ENCODE measurements at places on chromosomes 13 and 19.

DNA sequence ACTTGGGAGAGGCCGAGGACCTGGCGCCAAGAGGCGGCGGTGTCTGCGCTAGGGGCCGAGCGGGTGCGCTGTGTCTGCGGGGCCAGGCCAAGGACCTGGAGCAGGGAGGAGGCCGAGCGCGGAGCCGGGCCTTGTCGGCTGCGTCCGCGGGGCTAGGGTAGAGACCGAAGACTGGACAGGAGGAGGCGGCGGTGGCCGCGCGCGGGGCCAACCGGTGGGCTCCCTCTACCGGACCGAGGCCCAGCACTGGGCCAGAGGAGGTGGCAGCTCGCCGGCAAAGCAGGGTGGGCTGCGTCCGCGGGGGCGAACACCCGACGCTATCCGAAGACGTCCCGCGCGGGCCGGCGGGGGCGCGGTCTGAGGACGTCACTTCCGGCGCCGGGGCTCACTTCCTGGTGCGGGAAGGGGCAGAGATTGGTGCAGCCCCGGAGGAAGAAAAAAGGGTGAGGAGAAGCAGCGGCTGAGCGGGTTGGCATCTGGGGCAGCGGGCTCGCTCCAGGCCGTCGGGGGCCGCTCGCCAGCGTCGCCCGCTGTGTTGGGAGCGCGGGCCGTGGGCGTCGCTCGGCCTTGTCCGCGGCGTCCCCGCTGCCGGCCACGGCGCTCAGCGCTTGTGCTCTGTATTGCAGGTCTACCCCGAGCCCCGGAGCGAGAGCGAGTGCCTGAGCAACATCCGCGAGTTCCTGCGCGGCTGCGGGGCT lies 38.3 kb downstream of the ARHGEF7 start:
- DNase-seq, result peak; percentile 84

DNA sequence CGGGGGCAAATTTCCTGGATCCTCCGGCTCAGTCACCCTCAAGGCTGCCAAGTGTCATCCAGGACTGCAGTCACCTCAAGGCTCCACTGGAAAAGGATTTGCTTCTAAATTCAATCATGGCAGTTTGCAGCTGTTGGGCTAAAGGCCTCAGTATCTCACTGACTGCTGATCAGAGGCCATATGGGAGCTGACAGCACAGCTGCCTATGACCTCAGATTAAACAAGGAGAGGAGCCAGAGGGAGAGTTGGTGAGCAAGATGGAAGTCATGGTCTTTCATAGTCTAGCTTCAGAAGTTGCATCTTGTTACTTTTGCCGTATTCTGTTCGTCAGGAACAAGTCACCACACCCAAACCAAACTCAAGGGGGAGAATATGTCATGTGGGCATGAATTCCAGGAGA lies 849.7 kb downstream of the UQCRFS1 start:
- DNase-seq, result no peak

- DNase-seq, result no peak
These were observed 44.5 kb upstream of the GTF3A start for GRCh38 chr13:27379694-27380641.

GRCh38 chr13:59931621-59932020 lies 232.1 kb downstream of the DIAPH3 start:
- DNase-seq, result no peak

DNA sequence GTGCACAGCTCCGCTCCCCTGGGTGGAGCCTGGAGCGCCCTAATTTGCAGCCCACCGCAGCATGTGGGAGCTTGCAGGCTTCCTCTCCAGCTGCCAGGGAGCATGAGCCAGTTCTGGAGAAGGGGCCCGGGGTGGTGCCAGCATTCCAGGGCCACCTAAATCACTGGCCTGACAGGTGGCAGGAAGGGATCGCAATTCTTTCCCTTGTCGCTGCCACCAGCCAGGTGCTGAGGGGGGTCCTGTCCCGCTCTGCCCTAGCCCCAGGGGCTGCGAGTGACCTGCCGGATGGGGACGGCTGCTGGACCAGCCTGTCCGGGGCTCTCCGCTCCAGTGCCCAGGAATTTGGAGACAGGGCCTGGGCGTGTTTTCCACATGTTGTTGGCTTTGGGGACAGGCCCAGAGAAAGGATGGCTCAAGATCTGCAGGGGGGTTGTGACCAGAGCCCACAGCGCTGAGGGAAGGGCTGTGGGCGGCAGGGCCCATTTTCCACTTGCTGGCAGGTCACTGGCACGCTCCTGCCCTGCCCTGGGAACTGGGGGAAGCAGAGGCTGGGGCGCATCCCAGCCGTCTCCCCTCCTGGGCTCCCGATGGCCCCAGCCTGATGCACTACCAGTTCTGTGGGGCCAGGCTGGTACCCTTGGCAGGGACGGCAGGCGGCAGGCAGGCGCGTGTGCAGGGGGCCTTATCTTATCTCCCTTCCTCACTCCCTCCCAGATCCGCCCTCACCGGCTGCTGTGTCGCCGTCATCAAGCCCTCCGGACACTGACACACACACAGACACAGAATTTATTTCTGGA lies 9.5 kb downstream of the NDUFA11 start:
- DNase-seq, result no peak

DNA sequence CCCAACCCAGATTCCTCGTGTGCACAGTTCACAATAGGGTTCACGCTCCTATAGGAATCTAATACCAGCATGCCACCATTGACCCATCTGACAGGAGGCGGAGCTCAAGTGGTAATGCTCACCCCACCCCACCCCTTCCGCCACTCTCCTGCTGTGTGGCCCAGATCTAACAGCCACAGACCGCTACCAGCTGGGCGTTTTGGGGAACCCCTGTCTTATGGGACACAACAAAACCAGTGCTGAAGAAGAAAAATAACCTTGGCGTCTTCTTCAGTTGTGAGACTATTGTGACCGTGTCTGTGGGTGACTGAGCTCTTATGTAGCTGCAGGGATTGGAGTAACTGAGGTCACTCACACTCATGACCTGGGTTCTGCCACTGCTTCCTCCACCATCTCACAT lies 5.2 kb upstream of the OR10H1 start:
- DNase-seq, result no peak

- DNase-seq, result no peak
These were observed 7.4 kb downstream of the CFD start for GRCh38 chr19:866769-867300.

DNA sequence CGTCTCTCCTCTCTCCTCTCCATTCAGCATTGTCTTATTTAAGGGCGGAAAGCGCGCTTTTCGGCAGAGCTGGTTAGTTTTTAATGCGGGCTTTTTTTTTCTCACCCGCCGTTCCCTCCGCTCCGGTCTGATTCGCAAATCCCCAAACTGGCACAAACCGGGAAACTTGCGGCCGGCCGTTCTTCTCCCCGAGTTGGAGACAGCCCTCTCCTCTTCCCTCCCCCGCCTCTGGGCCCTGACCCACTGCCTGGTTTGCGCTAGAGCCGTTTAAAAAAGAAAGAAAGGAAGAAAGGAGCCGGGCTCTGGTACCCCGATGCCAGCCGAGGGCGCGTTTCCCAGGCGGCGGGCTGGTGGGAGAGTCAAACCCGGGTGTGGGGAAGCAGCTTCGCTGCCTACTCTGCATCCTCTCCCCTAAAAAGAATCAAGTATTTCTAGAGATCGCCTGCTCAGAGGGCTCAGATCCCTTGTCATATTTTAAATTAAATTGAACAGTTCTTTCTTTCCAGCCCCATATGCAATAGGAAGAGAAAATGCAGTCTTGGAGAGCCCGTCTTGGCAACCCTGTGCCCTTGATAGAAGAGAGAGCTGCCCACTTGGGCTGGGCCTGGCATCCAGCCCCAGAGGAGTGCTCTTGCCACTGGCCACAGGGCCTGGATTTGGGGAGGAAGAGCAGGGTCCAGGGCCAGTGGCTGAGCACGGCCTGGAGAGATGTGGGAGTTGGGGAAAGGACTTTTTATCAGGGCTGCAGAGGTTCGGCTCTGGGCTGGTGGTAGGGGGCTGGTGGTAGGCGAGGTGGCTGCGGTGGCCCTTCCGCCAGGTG lies 19.0 kb downstream of the NFIX start:
- no peak for DNase-seq

DNA sequence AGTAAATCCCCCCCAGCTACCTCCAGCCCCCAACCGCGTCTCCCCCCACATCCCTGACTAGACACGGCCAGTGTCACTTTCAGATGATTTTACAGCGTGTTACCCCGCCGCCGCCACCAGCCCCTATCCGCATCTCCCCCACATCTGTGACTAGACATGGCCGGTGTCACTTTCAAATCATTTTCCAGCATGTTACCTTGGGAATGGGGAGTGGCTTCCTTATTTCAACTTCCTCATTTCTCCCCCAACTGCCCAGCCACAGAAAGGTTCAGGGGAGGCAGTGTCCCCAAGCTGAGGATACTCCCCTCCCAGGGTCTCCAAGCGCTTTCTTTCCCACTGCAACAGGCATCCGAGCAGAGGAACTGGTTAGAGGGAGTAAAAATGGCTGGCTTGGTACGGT lies 18.4 kb downstream of the ADGRL1 start:
- no peak for DNase-seq

DNA sequence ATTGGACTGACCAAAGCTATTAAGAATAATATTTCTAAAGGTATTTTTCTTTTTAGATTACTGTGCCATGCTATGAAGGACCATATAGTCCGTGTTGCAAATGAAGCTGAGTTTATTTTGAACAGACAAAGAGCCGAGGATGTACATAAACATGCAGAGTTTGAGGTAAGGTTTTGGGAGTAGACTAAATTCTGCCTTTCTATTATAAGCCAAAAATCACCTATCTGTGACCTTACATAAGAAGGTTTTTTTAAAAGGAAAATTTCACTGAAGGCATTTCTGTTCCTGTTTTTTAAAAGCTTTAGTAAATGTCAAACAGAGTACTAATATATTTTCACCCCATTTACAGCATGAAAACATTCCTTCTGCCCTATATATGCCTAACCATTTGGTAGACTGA lies 127.4 kb downstream of the MAB21L1 start:
- DNase-seq, result no peak

GRCh38 chr19:50896591-50897190 lies 14.5 kb downstream of the KLK4 start:
- no peak for DNase-seq

GRCh38 chr19:29702161-29702962 lies 12.7 kb downstream of the C19orf12 start:
- DNase-seq, result no peak

GRCh38 chr19:6250024-6250615 lies 29.7 kb downstream of the MLLT1 start:
- no peak for DNase-seq

DNA sequence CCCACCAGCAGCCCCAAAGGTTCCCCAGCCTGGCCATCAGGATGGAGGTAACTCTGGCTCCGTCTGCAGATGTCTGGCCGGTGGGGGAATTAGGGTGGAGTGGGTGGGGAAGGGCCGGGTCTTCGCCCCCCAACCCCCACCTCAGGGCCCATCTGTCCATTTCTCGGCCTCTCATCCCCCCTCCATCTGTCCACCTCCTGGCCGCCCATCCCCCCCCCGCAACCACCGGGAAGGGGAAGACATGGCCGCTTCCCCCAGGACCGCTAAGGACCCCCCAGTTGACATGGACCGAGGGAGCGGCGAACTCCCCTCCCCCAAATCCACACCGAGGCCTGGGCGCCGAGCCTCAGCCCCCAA lies 793 bp downstream of the LRFN1 start:
- no peak for DNase-seq

GRCh38 chr19:6069268-6069791 lies 41.0 kb downstream of the RFX2 start:
- DNase-seq, result no peak

Measured in amygdala (tissue), 56 donors.